ENCODE measurements at places on chromosomes 3 and 15.

DNA sequence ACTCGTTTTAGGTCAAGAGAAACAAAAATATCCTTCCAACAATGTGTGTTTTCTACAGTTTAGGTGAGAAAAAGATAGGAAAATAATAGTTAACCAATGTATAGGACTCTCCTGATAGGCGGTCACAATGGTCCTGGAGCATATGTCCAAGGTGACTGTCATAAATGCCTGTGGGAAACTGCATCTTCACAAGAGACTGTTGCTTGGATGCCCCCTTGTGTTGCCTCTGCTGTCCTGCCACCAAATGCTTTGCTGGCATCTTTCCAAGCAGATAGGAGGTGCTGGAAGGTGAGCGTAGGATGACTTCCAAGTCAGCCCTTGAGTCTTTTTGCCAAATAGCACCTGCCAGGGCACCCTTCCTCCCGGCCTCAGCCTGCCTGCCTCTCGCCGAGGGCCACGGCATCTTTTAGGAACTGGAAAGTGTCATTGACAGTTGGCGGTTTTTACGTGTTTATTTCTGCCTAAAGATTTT, 24.1 kb upstream of the SACM1L start:
- DNase-seq: no peak

GRCh38 chr3:171812811-171813210, 2.5 kb upstream of the PLD1 start:
- no peak for DNase-seq

DNA sequence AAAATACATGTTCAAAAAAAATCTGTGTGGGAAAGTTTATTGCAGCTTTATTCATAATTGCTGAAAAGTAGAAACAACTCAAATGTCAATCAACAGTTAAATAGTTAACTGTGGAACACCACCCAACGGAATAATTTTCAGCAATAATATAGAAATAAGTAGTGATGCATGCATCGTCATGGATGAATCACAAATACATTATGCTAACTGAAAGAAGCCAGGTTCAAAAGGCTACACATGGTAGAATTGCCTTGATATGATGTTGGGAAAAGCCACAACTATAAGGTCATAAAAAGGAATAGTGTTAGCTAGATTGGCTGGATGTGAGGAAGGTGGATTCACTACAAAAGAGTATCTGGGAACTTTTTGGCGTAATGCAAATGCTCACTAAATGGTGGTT, 82.0 kb downstream of the GMNC start:
- no peak for DNase-seq

GRCh38 chr3:13841141-13841540, 38.7 kb downstream of the WNT7A start:
- no peak for DNase-seq

GRCh38 chr15:52031556-52031955, 12.5 kb downstream of the MAPK6 start:
- no peak for DNase-seq

GRCh38 chr3:84108442-84108971, 850.3 kb upstream of the CADM2 start:
- no peak for DNase-seq

GRCh38 chr3:129058441-129059200, 2.0 kb upstream of the GP9 start:
- peak; percentile 13 for DNase-seq

DNA sequence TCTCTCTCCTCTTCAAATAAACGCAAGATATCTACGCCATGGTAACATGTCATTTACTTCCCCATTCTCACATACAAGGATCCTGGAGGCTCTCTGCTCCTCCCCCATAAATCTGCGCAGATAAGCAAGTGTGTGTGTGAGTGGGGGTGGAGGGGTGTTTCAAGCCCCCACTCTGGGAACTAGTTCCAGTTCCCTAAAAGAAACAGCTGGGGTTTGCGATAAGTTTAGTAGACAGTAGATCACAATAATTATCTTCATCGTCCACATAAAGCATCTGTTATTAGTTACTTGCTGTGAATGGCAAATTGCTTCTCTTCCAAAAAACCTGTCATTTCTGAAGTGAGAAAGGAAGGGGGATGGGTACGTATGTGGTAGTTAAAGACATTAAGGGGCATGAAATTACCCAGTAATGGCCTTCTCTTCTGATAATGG, 79.8 kb downstream of the RBPMS2 start:
- no peak for DNase-seq

Data from occipital lobe (tissue), 3 donors.